CD8-positive, alpha-beta T cell (primary cell): ENCODE measurements at places on chromosomes 1 and 21.

GRCh38 chr1:15833069-15833679 is 14.3 kb upstream of the SPEN start:
- DNase-seq = peak; percentile 35

- DNase-seq = no peak
Observed at GRCh38 chr1:55749975-55750627, 534.9 kb upstream of the USP24 start.

DNA sequence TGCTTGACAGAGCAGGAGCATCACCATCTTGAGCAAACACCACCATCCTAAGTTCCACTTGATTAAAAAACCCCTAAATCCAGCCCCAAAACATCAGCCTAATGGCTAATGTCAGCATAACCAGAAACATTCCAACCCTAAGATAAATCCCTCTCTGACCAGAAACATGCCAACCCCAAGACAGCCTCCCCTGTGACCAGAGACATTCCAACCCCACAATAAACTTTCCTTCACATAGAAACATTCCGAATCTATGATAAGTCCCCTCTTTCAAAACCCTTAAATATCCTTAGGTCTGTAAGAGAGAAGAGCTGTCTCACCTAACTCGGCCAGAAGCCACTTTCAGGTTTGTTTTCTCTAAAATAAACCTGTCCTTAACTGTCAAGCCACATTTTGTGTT is 17.4 kb upstream of the SLC2A5 start:
- no peak for DNase-seq

DNA sequence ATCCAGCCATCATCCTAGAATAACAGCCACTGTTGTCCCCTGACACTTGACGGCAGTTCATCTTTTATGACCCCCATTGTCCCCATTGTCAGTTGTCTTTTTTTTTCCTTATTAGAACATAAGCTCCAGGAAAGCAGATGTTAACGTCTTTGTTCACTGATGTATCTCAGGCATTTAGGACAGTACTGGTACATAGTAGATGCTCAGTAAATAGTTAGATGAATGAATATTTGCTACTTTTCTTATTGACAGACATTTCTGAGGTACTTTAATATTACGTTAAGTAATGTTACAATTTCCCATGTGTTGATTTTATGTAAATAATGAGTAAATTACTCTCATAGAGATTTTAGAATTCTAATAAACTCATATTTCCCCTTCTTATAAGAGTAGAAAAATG is 69.5 kb downstream of the ADARB1 start:
- no peak for DNase-seq

- no peak for DNase-seq
Observed at GRCh38 chr1:160656737-160657136, 9.9 kb upstream of the SLAMF1 start.

DNA sequence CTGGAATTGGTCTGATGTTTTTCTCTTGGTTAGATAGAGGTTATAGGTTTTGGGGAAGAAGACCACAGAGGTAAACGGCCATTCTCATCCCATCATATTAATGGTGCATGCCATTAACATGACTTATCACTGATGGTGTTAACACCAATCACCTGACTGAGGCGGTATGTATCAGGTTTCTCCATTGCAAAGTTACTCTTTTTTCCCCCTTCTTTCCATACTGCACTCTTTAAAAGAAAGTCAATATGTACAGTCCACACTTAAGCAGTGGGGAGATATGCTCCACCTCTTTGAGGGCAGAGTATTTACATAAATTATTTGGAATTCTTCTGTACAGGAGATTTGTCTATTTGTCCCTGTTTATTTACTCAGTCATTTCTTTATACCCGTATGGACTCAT is 35.7 kb upstream of the OSBPL9 start:
- DNase-seq = no peak
